ENCODE measurements at places on chromosomes 4 and X.

- no peak for DNase-seq
Observed at GRCh38 chrX:112078606-112079005, 4.0 kb downstream of the TRPC5 start.

DNA sequence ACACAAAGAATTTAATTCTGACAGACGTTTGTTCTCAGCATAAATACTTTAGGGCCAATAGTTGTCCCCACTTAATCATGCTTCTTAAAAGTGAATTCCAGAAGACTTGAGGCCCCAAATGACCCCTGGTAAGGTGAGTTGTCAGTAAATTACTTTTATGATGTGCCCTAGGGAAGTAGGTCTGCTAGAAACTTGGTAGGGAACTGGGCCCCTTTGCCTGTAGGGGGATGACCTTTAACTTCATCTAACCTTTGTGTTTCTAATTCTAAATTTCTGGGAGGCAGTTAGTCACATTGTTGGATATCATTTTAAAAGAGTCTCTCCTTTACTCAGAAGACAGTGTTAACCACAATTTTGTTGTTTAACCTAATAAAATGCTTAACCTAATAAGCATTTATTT lies 28.8 kb downstream of the HHIP start:
- no peak for DNase-seq

DNA sequence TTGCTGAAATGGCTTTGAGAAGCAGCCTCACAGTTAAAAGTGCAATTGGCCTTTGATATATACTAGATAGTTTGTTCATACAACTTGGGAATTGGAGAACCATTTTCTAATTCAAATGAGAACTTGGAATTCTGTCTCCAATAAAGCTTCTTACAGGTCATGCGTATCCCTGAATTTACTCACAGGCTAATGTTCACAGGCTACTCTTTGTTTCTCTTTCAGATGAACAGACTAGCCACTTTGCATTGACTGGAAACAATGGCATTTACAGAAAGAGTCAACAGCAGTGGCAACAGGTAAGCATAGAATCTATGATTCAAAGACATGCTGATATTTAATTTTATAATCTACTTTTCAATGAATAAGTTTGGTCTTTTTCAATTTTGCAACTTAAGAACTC lies 13.5 kb downstream of the AFF1 start:
- no peak for DNase-seq

- no peak for DNase-seq
Observed at GRCh38 chr4:181234951-181235680, 1008.1 kb upstream of the TENM3 start.

- DNase-seq, result no peak
Observed at GRCh38 chrX:49959602-49960001, 37.2 kb downstream of the CLCN5 start.

DNA sequence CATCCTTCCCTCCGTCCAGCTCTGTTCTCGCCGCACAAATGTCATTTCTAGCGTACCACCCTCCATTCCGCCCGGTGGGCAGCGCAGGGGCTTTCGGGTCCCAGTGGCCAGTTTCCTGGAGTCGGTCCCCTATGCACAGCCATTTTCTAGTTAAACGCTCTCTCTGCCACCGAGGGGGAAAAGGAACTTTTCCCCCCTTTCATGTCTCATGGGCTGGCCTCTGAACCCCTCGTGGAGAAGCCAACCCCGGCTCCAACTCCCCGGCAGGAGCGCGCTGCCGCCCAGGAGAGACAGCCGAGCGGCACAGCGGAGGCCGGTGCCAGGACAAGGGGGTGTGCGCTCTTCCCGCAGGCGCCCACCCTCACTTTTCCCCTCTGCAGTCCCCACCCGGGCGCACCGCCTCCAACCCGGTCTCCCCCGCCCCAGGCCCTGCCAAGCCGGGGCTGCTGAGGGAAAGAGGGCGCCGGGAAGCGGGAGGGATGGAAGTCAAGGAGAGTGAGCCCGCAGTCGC lies 662 bp downstream of the APBB2 start:
- no peak for DNase-seq

GRCh38 chr4:174613979-174614378 lies 91.7 kb upstream of the HPGD start:
- no peak for DNase-seq

- no peak for DNase-seq
Observed at GRCh38 chrX:20028588-20028987, 37.7 kb upstream of the BCLAF3 start.

All from left forelimb (tissue), 1 donor.